ENCODE measurements at places on chromosomes 4 and X.

DNA sequence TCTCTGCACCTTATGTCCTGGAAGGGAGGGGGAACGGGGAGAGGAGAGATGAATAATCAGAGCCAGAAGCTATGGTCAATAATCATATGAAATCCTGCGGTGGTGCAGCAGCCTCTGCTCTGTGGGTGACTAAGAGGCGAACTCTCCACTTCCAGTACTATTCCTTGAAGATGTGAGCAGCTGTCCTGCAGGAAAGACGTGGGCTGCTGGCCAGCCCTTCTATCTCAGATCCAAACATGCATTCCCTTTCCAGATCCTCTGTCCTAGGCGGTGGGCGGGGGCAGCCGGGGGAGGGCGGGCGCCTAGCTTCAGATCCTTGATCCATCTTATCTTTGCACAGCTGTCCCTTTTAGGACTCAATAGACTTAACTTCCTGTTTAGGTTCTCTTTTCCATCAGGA is 34.5 kb downstream of the SPINK2 start:
- no peak for DNase-seq

DNA sequence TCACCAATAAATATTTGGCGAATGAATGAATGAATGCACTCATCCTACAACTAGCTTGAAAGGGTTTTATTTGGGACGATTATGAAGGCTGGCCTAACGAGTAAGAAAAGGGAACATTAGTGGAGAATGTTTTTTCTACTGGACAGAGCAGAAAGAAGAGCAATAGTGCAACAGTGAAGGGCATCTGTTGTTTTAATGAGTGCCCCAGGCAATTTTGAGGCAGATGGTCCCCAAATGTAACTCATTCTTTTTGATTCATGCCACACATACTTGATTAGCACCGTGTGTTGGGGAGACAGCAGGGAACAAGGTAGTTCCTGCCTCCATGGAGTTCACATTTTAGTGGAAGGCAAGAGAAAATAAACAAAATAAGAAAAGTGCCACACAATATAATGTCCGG is 22.7 kb upstream of the INTS6L start:
- no peak for DNase-seq

GRCh38 chr4:156606554-156607477 is 364.8 kb downstream of the PDGFC start:
- no peak for DNase-seq

DNA sequence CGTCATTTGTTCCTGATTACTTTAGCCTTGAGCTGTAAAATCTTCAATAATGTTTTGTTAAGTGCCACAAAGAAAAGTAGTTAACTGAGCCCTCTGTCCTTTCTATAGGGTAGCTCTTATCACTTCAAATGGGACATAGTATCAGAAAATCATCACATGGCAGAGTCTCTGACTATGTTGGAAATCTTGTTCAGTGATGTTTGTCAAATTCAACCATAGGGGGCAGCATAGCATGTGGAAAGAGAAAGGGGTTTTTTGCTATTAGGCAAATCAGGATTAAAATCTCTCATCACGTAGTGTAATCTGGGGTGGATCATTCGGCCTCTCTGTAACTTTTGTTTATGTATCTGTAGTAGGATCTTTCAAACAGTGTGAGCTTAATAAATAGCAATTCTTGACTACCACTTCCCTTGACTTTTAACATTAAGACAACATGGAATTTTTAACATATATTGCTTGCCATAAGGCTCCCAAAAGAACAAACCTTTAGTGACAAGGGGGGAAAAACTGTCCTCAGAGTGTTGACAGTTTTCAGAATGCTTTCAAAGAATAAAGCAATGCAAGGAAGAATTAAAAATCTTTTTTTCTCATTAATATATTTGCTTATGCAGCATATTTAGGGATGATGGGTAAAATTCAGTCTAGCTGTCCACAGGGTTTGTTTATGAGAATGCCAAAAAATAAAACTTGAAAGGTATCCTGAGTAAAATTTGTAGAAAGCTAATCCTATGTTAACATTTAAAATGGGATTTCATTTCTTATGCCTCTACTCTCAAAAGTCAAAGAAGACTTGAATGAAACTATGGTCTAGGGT is 127.2 kb downstream of the FBXW7 start:
- DNase-seq = no peak
